ENCODE measurements at places on chromosomes 6 and 20.

DNA sequence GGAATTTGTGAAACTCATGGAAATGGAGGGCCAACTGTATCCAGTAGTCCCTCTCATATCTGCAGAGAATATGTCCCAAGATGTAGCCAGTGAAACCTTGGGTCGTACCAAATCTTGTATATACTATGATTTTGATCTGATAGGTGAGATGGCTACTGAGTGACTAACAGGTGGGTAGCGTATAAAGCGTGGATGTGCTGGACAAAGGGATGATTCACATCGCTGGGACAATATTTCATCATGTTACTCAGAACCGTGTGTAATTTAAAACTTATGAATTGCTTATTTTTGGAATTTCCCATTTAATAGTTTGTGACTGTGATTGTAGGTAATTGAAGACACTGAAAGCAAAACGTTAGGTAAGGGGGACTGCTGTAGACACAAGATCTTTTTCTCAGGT is 144.1 kb downstream of the SMAP1 start:
- DNase-seq = no peak

DNA sequence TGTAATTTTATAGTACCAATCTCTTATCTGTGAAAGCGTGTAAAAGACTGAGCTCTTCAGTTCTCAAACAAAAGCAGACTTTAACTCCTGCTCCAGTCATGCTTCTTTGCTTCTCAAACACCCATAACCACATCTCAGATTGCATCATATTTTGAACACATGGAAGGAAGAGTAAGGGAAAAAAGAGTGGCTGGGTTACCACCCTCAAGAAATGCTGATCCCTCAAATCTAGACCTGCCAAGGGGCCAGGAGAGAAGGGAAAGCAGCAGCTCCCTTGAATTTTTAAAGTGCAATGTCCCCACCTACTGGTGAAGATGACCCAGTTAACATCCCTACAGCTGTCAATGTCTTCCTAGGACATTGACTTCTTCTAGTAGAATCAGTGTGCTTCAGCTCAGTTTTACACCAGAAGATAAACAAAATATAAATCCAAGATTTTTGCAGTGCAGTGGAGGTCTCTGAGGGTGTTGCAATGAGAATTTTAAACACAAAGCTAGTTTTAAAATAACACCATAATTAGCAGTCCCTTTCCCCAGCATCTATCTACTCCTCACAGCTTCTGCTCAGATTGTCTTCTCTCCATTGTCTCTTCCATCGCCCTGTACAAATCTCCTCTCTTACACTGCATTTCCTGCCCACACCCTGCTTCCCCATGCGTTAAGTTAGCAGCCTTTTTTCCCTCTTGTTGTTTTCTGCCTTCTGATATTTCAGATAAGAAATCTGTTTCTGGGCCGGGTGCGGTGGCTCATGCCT is 22.6 kb upstream of the HLA-DQB2 start:
- peak; percentile 55 for DNase-seq

GRCh38 chr20:50992733-50993457 is 30.0 kb downstream of the KCNG1 start:
- peak; percentile 65 for DNase-seq

- no peak for DNase-seq
Measured at GRCh38 chr20:13883425-13883824, 98.6 kb downstream of the NDUFAF5 start.

DNA sequence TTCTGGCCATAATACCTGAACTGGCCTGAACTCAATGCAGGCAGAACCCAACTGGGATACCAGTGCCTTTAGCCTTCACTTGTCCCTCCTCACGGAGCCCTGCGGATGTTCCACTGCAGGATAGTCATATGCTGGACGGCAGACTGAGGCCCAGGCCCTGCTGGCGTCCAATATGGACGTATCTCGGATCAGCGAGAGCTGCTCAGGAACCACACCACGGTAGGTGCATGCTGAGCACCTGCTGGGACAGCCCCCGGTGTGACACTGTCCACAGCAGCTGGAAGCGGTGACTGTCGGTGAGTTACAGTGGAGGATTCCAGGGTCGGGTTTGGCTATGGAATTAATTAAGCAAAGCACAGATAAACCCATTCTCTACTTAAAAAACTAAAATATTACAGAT is 48.7 kb downstream of the PSMG4 start:
- no peak for DNase-seq
